ENCODE measurements at places on chromosomes 1 and 21.

DNA sequence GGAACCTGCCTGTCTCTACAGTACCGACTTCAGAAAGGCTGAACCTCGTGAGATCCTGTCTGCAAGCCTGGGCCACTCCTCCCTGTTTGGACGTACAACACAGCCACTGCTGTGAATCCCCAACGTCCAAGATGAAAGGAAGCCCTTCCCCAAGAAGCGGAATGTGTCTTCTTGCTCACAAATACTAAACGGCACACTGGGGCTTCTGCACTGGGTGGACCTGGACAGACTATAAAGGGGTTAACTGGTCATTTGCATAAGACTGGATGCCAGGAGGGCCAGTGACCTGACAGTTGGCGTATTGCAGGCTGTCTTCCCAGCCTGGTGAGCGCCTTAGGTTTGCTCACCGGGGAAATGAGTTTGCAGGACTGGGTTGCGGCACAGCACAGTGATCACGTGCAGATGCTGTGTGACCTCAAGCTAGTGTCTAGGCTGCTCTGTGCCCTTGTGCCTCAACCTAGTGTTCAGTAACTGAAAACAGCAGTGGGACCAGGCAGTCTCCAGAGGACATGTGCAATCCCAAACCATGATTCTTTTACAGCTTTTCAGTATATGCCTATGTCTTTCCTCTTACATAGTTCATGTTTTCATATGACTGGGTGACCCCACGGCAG lies 19.5 kb upstream of the AJAP1 start:
- H3K27ac ChIP-seq: no peak overlapping the region
- no peaks in the 10 kb centered on the region for H3K4me1 ChIP-seq
- H3K36me3 ChIP-seq: no peaks in the 10 kb centered on the region

DNA sequence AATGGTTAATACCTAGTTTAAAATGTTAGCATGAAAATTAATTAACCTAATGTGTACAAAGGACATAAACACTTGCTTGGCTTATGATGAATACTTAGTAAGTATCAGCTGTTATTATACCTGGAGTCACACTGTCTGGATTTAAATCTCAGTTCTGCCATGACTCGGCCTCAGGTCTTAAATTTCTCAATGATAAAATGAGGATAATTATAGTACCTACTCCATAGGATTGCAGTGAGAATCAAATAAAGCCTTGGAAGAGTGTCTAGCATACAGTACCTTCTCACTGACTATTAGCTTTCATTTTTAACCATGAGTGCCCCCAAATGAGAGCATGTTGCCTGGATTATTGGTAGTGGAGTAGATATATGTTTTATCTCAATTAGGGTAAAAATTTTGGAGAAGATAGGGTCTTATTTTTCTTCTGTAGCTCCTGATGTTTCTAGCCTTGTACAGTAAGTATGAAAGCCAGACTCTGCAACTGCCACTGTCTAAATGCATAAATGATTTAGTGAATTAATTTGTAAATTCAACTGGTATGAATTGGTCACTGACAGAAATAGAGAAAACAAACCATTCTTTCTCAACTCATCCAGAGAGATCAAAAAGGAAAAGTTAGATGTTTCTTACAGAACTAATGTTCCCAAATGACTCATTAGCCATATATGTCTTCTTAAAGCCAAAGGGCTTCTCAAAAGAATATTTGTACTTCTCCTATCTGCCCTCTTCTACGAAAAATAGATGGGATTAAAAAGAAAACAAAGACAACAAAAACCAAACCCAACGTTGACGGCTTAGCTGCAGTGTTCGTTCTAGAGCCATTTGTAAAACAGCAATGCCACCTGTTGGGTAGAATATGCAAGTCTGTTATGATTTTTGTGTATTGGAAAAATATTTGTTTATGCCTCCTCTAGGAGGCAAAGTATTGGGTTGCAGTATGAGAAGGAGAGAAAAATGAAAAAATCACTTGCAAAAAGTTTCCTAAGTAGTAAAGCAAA lies 53.8 kb upstream of the MROH9 start:
- no peaks in the 10 kb centered on the region for H3K36me3 ChIP-seq
- DNase-seq: no peak
- H3K4me1 ChIP-seq: no peaks in the 10 kb centered on the region
- H3K27me3 ChIP-seq: peaks cover 3% of the 10 kb centered on the region

DNA sequence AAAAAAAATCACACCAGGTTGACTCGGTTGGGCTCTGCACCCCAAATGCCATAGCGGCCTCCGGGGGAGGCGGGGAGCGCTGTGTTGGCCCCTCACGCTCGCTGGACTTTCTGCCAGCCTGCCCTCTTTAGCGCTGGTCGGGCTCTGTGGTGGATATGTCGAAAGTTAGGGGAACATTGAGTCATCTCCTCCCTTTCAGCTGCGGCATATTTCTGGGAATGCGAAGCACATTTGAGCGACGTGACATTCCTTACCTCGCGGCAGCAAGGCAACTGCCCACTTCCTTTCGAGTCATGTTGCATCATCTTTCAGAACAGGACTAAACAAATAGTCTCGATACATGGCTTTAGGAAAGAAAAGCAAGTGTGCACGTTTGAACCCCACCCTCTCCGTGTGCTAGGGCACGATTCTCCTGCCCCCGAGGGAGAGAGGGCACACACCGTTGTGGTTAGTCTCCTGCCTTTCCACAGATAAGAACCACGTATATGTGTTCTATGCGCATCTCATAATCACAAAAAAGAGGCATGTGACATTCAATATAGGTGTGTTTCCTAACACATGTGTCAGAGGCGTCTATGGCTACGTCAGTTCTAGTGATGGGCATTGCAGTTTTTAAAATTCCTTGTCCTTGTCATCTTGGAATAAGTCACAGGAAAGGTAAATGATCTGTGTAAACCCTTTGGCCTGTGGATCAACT lies 105.9 kb upstream of the SLC45A1 start:
- H3K4me1 ChIP-seq: peaks cover 25% of the 10 kb centered on the region
- no peaks in the 10 kb centered on the region for H3K36me3 ChIP-seq
- peaks cover 29% of the 10 kb centered on the region for H3K27me3 ChIP-seq
- H3K4me3 ChIP-seq: no peak overlapping the region
- H3K27ac ChIP-seq: peak overlapping the region; percentile 24

DNA sequence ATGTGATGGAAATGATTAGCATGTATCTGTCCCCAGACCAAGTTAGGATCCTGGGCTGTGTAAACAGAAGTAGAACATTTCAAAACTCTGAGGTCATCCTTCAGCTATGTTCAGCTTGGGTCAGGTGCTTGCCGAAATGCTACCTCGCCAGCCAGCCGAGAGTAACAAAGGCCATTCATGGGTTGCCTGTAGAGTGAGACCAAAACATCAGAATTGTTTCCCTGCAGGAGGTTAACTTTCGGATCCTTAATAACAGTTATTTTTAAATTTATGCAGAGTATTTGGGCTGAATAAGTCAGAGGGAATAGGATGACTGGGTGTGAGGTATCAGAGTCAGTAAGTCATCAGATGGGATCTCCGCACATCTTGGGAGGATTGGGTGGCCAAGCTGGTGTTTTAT lies 35.6 kb downstream of the SMYD2 start:
- peaks cover 5% of the 10 kb centered on the region for H3K4me1 ChIP-seq
- no peak overlapping the region for H3K27ac ChIP-seq
- no peaks in the 10 kb centered on the region for H3K27me3 ChIP-seq
- H3K4me3 ChIP-seq: no peak overlapping the region
- H3K36me3 ChIP-seq: peaks cover 28% of the 10 kb centered on the region

Data from activated CD4-positive, alpha-beta memory T cell treated with anti-CD3 and anti-CD28 coated beads, Interleukin-2, amount 10 ng/mL, durations not matched to agents 7 days and 5 days (primary cell).